Tibial nerve (tissue), 4 donors: ENCODE measurements at places on chromosomes 13 and 19. TPM values are rescaled to one million over a fixed set of nuclear protein-coding genes. Genes with fewer than 3 reads are reported as not detected.

DNA sequence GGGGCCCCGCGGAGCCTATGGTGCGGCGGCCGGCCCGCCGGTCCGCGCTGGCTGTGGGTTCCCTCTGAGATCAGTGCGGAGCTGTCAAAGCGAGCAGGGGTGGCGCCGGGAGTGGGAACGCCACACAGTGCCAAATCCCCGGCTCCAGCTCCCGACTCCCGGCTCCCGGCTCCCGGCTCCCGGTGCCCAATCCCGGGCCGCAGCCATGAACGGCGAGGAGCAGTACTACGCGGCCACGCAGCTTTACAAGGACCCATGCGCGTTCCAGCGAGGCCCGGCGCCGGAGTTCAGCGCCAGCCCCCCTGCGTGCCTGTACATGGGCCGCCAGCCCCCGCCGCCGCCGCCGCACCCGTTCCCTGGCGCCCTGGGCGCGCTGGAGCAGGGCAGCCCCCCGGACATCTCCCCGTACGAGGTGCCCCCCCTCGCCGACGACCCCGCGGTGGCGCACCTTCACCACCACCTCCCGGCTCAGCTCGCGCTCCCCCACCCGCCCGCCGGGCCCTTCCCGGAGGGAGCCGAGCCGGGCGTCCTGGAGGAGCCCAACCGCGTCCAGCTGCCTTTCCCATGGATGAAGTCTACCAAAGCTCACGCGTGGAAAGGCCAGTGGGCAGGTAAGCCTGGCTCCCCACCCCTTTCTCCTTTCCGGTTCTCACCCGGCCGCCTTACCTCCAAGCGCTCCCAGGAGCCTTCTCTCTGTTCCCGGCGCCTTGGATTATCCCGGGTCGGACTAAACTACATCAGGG lies at the start of gene PDX1:
TSS of gene PDX1 (plus strand) at position 67 of the 743 bp plus-strand sequence. CDS start at position 206, 139 bp downstream.
- no peak within 1 kb of the TSS for H3K27ac ChIP-seq
- no peaks in the 10 kb centered on the region for H3K36me3 ChIP-seq
- DNase-seq: no peak
- peaks cover 69% of the 10 kb centered on the region for H3K4me1 ChIP-seq
- no peaks in the 10 kb centered on the region for H3K27me3 ChIP-seq
- H3K4me3 ChIP-seq: peak within 1 kb of the TSS; percentile 45

- peak overlapping the region; percentile 97 for H3K27ac ChIP-seq
- H3K36me3 ChIP-seq: no peaks in the 10 kb centered on the region
- H3K4me3 ChIP-seq: no peak overlapping the region
- H3K4me1 ChIP-seq: peaks cover 22% of the 10 kb centered on the region
- DNase-seq: no peak
- no peaks in the 10 kb centered on the region for H3K27me3 ChIP-seq
These were observed 8.5 kb downstream of the SPACA6 start for GRCh38 chr19:51701468-51702100.

The SIRT2 gene
- total RNA-seq: 108 TPM

DNA sequence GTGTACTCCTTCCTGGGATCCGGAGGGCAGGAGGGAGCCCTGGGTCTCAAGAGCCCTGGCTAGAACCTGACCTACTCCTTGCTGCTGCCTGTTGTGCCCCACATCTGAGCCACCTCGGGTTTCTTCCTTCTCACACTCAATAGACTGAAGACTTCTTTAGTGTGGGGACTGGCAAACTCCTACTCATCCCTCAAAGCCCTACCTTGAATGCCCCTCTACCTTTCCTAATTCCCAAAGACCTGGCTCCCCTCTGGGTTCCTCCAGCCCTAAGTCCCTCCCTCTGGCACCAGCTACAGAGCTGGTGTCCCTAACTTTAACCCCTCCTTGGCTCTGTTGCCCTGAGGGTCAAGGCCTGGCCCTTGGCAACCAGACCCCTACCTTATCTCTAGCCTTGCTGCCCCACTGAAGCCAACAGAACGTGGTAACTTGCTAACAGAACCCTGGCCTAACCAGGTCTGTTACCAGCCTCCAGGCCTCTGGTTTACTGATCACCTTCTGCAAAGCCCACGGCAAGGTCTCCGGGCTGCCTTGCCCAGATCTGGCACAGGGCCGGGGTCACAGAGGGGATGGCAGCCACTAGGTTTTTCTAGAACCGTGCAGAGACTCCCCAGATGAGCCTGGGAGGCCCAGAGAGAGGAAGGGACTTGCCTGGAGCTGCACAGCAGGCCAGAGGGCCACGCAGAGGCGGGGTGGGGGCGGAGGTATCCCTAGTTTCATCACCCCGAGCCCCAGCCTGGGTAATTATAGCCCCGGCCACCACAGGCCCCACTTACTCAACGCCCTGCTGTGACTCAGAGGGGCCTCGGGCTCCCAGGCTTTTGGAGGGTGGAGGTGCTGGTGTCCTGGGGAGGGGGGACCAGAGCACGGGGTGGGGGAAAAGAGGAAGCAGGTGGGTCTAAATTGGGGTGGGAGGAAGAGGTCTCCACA lies 15.3 kb downstream of the ZBTB7A start:
- peak overlapping the region; percentile 20 for H3K4me3 ChIP-seq
- H3K27ac ChIP-seq: peak overlapping the region; percentile 88
- DNase-seq: no peak
- H3K36me3 ChIP-seq: peaks cover 16% of the 10 kb centered on the region
- H3K27me3 ChIP-seq: no peaks in the 10 kb centered on the region

- no peak overlapping the region for H3K27ac ChIP-seq
- no peak for DNase-seq
- no peaks in the 10 kb centered on the region for H3K27me3 ChIP-seq
- peaks cover 7% of the 10 kb centered on the region for H3K36me3 ChIP-seq
- no peaks in the 10 kb centered on the region for H3K4me1 ChIP-seq
These were observed 28.5 kb downstream of the FAAP24 start for GRCh38 chr19:33000510-33000909.

DNA sequence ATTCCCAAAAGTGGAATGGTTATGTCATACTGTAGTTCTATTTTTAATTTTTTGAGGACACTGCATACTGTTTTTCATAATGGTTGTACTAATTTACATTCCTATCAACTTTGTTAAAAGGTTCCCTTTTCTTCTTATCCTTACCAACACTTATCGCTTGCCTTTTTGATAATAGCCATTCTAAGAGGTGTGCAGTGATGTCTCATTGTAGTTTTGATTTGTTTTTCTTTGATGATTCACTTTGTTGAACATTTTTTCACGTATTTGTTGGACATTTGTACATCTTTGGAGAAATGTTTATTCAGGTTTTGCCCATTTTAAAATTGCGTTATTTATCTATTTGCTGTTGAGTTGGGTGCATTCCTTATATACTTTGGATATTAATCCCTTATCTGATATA lies 188.8 kb upstream of the SPRY2 start:
- no peak overlapping the region for H3K27ac ChIP-seq
- no peak for DNase-seq
- H3K4me1 ChIP-seq: no peaks in the 10 kb centered on the region
- H3K27me3 ChIP-seq: no peaks in the 10 kb centered on the region
- no peak overlapping the region for H3K4me3 ChIP-seq
